Natural killer cell treated with Interleukin-12 subunit alpha and Interleukin-12 subunit beta and Interleukin-15 and Interleukin-18, amount 100 ng/mL, for 72 hours (primary cell): ENCODE measurements at places on chromosomes 5 and 9. TPM values are rescaled to one million over a fixed set of nuclear protein-coding genes. Genes with fewer than 3 reads are reported as not detected.

- H3K27me3 ChIP-seq, result no peaks in the 10 kb centered on the region
- no peak overlapping the region for H3K27ac ChIP-seq
- H3K36me3 ChIP-seq, result no peaks in the 10 kb centered on the region
- H3K4me3 ChIP-seq, result no peak overlapping the region
- H3K4me1 ChIP-seq, result no peaks in the 10 kb centered on the region
Measured at GRCh38 chr9:115877852-115878438, 275.6 kb upstream of the PAPPA start.

- peak overlapping the region; percentile 96 for H3K27ac ChIP-seq
- peak overlapping the region; percentile 96 for H3K4me3 ChIP-seq
- no peaks in the 10 kb centered on the region for H3K27me3 ChIP-seq
- H3K4me1 ChIP-seq, result peaks cover 33% of the 10 kb centered on the region
- H3K36me3 ChIP-seq, result peaks cover 33% of the 10 kb centered on the region
Measured at GRCh38 chr9:124414612-124415011, 630 bp downstream of the PSMB7 start.

- peak within 1 kb of the TSS; percentile 73 for H3K4me3 ChIP-seq
- H3K27ac ChIP-seq, result no peak within 1 kb of the TSS
- H3K36me3 ChIP-seq, result peaks cover 8% of the 10 kb centered on the region
- H3K4me1 ChIP-seq, result peaks cover 12% of the 10 kb centered on the region
- DNase-seq, result no peak
Measured at GRCh38 chr9:97501177-97501971, at the start of gene TMOD1. TSS of gene TMOD1 (plus strand) at chr9:97501666. CDS start at chr9:97524189, 22,523 bp downstream.

TAF11L10 gene
- total RNA-seq, result not detected

GRCh38 chr9:34139477-34140146, 13.1 kb upstream of the DCAF12 start:
- H3K27ac ChIP-seq, result no peak overlapping the region
- H3K4me3 ChIP-seq, result no peak overlapping the region
- no peaks in the 10 kb centered on the region for H3K4me1 ChIP-seq
- no peaks in the 10 kb centered on the region for H3K36me3 ChIP-seq

DNA sequence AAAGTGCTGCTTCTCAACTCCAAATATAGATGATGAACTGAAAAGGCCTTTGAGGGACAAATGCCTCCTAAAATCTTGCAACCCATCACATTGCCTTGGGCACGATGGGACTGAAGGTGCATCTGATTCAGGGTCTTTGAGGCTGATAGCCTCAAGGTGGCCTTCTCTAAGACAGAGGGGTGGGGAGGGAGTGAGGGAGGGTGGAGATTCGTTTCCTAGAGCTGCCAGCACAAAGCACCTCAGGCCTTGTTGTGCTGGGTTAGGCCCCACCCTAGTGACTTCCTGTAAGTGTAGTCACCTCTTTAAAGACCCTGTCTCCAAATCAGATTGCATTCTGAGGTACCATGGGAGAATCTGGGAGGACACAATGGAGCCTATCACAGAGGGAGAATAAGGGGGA, 57.1 kb downstream of the BARX1 start:
- H3K4me3 ChIP-seq, result no peak overlapping the region
- no peak for DNase-seq
- H3K27me3 ChIP-seq, result no peaks in the 10 kb centered on the region

GRCh38 chr9:137671196-137671538, 52.4 kb downstream of the EHMT1 start:
- peak overlapping the region; percentile 31 for H3K27ac ChIP-seq
- H3K4me3 ChIP-seq, result no peak overlapping the region
- peaks cover 7% of the 10 kb centered on the region for H3K36me3 ChIP-seq
- peaks cover 46% of the 10 kb centered on the region for H3K4me1 ChIP-seq
